ENCODE measurements at places on chromosomes 2 and 18.

- no peak for DNase-seq
Measured at GRCh38 chr18:51802569-51803428, 537.2 kb upstream of the DCC start.

DNA sequence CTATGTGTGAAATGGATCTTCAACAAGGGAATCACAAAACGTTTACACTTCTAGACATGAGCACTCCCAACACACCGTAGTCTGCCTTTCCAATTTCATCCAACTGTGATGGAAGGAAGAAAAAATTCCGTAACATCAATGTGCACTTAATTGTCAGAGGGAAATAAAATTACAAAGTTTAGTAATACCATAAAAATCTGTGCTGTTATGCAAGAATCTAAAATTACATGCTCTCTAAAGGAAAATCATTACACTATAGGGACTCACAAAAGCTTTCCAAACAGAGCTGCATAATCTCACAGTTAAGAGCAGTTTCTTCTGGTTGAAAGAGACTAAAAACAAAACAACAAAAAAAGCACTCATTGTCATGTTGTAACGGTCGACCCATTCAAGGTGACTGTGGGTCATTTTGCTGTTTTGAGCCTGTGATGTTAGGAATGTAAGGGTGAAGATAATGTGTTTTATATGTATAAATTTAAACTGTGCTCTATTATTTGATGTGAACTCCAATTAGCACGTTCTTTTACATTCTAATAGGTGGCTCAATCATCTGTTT lies 698.0 kb downstream of the TDRD15 start:
- DNase-seq = no peak

GRCh38 chr18:45325778-45326177 lies 289.5 kb upstream of the SLC14A2 start:
- no peak for DNase-seq

GRCh38 chr2:134231965-134232340 lies 21.9 kb upstream of the MGAT5 start:
- no peak for DNase-seq

DNA sequence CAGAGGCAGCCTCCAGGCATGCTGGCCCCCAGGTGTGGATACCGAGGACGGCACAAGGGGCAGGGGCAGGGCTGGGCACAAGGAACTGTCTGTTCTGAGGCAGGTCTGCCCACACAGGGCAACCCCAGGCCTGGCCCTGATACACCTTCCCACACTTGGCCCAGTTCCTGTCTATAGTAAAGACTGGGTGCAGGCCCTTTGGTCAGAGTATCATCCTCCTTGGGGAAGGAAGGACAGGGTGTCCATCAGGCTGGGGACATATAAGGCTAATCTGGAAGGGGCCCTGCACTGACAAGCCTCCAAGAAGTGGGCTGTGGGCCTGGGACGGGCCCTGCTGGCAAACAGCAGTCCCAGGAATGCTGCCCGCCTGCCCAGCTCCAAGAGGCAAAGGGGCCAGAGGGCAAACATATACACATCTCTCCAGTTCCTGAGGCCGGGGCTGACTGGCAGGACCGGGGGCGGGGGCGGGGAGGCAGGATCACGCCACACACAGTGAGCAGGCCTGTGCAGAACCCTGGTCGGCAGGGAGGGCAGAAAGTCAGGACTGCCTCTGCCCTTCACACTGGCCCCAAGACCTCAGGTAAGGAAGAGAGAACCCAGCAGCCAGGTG lies 18.9 kb downstream of the SDC1 start:
- no peak for DNase-seq

GRCh38 chr18:24436939-24437338 lies 10.5 kb downstream of the IMPACT start:
- no peak for DNase-seq

DNA sequence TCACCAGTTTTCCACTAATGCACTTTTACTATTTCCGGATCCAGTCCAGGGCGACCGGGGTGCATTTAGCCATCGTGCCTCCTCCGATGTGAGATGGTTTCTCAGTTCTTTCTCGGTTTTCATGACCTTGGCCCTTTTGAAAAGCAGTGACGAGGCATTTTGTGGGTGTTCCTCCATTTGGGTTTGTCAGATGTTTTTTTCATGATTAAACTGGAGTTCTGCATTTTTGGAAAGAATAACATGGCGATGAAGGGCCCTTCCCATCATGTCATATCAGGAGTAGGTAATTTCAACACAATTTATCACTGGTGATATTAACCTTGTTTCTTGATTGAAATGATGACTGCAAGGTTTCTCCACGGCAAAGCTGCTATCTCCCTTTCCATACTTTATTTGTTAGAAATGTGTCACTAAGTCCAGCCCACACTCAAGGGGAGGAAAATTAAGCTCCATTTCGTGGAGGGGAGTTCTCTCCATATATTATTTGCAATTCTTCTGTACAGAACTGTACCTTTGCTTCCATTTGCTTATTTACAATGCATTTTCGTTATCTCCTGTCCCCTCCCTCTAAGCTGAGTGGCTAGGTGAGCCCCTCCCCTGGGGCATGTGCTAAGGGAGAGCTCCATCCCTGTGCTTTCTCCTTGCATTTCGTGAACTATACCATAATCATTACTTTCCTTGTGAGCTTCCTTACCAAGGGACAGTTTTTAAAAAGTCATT lies 8.9 kb upstream of the KLF11 start:
- no peak for DNase-seq

GRCh38 chr18:38940475-38940862 lies 1374.9 kb upstream of the CELF4 start:
- no peak for DNase-seq

DNA sequence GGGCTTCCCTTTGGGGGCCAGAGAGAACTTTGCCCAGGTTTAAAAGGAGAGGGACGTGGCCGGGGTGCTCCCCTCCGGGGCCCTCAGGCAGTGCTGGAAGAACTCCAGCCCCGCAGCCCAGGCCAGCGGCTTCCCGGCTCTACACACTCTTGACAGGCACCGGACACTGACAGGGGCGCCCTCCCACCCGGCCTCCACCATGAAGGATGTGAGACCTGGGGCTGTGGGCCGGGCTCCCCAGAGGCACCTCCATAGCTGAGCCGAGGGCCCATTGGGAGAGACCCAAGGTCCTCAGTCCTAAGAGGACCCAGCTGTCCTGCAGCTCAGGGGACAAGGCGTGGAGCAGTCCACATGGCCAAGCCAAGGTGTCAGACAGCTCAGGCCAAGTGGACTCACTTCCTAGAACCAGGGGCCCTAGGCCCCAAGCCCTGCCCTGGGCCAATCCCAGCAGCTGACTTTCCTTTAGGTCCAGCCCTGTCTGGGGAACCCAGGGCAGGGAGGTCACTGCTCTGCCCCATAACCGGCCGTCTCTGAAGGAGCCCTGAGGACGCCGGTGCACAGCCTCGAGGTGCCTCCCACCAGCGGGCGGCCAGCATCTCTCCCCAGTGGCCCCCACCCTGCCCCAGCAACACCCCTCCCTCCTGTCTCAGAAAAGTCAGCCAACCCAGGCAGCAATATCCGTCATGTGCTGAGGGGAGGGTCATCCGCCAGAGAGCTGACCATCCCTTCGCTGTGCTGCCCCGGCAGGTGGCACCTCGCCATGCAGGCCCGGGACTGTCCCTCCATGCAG lies 51.8 kb downstream of the BIN1 start:
- no peak for DNase-seq
